Stimulated activated CD4-positive, alpha-beta T cell treated with anti-CD3 and anti-CD28 coated beads, Interleukin-2, amount 100 ng/mL, for 48 hours (primary cell): ENCODE measurements at places on chromosomes 1 and 21.

- no peak for DNase-seq
Measured at GRCh38 chr1:6447818-6448748, 17.9 kb downstream of the TNFRSF25 start.

GRCh38 chr1:3007298-3008147 lies 13.7 kb upstream of the ACTRT2 start:
- no peak for DNase-seq

- DNase-seq, result no peak
Measured at GRCh38 chr1:5971471-5972197, 20.6 kb downstream of the NPHP4 start.

DNA sequence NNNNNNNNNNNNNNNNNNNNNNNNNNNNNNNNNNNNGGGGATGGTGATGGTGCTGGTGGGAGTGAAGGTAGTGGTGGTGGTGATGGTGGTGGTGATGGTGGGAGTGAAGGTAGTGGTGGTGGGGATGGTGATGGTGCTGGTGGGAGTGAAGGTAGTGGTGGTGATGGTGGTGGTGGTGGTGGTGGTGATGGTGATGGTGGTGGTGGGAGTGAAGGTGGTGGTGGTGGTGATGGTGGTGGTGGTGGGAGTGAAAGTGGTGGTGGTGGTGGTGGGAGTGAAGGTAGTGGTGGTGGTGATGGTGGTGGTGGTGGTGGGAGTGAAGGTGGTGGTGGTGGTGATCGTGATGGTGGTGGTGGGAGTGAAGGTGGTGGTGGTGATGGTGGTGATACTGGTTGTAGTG lies 93.6 kb downstream of the CRYAA start:
- DNase-seq, result no peak

DNA sequence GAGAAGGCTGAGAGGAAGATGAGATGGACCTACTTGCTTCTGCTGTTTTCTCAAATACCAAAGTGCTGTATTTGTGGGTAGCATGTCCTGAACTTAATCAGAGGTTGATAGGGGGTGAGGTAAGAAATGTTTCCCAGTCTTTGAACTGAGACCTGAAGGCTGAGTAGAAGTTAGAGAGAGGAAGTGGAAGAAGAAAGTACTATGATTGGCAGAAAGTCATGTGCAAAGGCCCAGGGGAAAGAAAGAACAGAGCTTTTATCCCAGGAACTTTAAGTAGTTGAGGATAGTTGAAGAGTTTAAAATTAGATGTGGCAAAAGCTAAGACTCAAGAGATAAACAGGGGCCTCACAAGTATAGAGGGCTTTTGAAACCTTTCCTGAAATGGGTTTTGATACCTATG lies 15.5 kb upstream of the LIN9 start:
- no peak for DNase-seq

- DNase-seq, result no peak
Measured at GRCh38 chr21:39531840-39532239, 80.1 kb downstream of the SH3BGR start.

DNA sequence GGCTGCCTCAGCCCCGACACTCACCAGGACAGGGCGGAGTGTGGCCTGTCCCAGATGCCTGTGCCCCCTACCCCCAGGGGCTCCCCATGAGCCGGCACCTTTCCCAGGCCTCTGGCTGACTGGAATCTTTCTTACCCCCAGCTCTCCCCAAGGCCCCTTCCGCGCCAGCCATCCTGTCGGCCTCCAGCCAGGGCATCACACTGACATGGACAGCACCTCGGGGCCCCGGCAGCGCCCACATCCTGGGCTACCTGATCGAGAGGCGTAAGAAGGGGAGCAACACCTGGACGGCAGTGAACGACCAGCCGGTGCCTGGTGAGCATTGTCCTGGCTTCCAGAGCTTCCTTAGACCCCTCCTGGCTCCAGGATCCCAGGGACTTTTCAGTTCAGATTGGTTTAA lies 26.5 kb downstream of the IGFN1 start:
- no peak for DNase-seq

- no peak for DNase-seq
Measured at GRCh38 chr1:200464784-200465400, 55.1 kb upstream of the ZNF281 start.

DNA sequence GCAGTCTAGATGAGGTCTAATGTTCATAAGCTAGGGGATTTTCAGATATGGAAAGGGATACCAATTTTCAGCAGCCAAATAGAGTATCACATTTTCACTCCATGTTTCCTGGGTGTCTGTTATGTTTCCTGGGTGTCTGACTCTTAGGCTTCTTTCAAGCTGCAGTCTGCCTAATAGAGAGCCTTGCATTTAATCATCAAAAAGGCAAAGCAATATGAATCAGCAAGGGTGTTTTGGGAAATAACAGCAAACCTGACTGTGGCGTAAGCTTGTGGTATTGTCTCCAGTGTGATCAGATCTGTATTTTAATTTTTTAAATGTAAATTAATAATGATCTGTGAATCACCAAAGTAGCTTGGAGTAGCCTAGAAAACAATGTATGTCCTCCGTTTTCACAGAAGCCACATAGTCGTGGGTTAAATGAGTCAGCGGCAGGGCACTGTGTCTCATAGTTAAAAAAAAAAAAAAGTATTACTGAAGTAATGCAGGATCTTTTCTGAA lies 10.4 kb downstream of the LGALS8 start:
- peak; percentile 17 for DNase-seq

DNA sequence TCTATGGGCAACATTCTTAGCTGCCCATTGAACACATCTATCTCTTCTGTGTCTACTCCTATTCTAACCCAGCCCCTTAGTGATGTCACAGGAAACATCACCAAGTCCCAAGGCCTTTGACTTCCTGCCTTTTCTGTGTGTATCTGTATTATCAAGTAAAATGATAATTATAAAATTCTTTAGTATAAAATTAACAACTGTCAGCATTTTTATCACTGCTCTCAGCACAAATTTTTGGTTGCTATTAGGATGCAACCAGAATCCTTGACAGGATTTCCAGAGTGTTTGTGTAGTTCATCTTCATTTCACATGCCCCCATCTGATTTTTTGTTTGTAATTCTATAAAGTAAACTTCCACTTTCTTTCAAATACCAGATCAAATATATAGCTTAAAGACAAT lies 33.8 kb downstream of the OR10Z1 start:
- no peak for DNase-seq

- DNase-seq, result peak; percentile 63
Measured at GRCh38 chr1:6205849-6206519, at the start of gene RNF207. Gene RNF207, plus strand, starts transcription at chr1:6206119. Its CDS starts 417 bp downstream, at chr1:6206536.

DNA sequence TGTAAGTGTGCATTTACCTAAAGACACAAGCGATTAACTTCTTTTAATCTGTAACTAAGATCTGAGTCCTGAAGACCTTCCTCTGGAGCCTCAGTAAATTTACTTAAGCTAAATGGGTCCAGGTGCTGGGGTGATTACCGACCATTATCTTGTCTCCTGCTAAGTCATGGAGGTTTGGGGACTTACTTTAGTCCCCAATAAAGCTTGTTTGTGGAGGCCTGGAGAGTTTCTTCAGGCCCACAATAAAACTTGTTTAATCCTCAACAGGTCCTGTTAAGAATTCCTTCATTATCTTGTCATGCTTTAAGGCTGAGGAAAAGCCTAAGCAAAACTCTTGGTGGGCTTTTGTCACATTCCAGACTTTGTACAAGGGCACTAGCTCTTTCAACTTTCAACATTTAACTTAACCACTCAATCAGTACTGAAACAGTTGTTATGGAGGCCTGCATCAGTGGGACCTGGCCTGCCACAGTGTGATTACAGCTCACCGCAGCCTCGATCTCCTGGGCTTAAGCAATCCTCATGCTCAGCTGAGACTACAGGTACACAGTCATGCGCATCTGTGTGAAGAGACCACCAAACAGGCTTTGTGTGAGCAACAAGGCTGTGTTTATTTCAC lies 84.0 kb downstream of the FMO4 start:
- DNase-seq, result no peak

DNA sequence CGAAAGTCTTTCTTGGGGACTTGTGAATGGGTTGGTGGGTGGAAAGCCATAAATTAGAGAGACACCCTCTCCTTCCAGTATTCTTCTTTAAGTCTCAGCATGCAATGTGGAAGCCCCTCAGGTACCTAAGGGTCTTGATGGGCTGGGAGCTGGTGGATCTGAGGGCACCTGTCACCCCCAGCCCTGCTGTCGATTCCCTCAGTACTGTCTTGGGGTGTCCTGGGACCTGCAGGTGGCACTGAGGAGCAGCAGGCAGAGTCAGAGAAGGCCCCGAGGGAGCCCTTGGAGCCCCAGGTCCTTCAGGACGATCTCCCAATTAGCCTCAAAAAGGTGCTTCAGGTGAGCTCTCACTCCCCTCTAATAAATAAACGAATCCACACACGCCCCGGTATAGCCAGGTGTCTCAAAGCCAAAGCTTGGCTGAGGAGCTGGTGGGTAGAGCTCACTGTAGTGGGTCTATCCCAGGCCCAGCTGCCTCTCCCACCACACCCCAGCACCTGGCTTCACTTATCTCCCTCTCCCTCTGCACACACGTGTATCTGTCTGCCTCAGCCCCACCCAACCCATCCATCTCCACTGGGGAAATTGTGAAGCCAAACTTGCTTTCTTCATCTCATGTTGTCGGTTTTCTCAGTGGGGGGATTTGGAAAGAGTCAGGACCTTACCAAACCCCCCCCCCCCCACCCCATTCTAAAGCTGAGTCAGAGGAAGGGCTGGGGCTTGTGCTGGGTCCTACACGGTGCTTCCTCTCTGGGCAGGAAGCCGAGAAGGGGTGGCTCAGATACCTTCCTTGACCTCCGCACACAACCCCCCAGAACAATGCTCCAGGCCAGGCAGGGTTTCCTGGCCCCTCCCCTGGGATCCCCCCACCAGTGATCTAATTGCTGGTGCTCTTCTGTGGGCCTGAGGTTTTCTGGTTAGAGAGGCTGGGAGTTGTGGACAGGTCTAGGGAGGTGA lies 1.6 kb downstream of the ADAM15 start:
- no peak for DNase-seq

DNA sequence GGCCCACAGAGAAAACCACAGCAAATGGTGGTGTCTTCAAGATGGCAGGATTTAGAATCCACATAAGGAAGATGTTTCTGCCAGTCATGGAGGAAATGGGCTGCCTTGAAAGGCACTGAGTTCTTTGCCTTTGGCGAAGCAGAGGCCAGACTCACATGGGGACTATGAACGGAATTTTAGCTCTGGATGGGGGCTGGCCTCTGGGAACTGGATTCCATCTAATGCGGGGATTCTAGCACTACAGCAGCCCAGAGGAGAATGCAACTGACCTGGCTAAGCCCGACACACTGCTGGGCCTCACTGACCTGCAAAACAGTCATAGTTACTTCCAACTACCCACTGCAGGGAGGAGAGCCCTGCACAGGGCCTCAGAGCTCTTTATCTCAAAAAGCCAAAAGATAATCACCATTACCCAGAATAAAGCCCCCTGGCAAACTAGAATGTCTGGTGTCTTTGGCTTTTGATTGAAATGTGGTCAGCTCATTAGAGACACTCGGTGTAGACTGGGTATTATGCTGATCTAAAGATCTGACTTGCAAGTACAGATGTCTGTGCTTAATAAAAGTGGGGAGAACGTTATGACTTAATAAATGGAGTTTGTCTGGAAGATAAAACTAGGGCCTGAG lies 11.6 kb downstream of the HCRTR1 start:
- no peak for DNase-seq

DNA sequence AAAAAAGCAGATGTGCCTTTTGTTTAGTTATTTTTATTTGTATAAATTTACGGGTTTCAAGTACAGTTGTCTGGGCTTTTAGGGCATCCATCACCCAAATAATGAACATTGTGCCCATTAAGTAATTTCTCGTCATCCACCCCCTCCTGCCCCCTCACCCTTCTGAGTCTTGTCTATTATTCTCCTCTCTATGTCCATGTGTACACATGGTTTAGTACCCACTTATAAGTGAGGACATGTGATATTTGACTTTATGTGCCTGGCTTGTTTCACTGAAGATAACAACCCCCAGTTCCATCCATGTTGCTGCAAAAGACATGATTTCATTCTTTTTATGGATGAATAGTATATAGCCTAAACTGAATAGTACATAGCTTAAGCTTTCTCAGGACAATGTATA lies 189.2 kb downstream of the ZP4 start:
- no peak for DNase-seq

GRCh38 chr1:109161858-109162606 lies 48.1 kb downstream of the ELAPOR1 start:
- peak; percentile 2 for DNase-seq

DNA sequence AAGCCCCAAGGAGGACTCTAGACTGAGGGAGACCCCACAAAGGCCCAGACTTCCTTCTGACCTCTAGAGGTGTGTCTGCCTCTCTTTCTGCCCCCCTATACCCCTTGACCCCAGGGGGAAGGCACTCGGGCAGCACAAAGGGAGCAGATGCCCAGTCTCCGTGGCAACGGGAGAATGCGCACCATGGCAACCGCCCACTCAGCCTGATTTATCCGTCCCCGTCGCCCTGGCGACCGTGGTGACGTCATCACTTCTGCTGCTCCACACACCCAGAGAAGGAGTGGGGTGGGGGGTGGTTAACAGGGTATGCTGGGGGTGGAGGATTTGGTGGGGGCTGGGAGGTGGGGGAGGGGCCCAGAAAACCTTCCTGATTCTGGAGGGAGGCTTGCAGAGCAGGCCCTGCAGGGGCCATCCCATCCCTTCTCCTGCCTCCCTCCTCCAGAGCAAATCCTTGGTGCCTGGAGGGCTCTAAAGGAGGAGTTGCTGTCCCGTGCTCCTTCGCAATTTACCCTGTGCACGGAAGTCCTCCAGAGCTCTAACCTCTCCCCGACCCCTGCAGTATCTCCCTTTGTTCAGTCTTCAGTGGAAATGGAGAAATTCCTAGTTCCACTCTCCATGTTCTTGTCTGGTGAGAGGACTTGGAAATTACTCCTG lies 6.3 kb downstream of the CELF3 start:
- peak; percentile 25 for DNase-seq

GRCh38 chr1:24928689-24929397 lies 1.2 kb downstream of the RUNX3 start:
- DNase-seq, result peak; percentile 25
